Stimulated activated CD4-positive, alpha-beta T cell treated with anti-CD3 and anti-CD28 coated beads, TNF-alpha, amount 100 ng/mL, for 1 hour (primary cell): ENCODE measurements at places on chromosomes 7 and 10.

DNA sequence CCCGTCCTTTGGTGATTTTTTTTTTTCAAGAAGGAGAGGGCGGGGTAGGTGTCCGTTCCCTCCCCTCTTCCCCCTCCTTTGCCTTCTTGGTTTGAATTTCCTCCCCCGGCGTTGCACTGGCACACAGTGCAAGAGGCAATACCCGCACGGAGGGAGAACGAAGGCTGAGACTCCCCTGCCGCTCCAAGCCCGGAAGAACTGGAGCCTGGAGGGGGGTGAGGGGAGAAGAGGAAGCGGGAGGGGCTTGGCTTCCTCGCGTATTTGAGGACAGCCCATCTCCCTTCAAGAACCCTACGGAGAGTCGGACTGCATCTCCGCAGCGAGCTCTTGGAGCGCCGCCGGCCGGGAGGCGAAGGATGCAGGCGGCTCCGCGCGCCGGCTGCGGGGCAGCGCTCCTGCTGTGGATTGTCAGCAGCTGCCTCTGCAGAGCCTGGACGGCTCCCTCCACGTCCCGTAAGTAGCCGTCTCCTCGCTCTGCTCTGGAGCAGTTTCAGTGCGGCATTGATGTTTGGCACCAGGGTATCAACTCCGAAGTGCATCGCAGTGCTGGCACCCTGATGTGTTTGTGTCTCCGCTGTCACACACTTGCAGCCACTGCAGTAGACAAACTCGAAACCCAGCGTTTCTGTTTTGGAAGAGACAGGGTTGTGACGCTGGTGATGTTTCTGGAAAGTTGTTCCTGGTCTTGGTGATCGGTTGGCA, at the start of gene CNTNAP2:
CNTNAP2 (plus strand) TSS at position 281 of the 702 bp plus-strand sequence; CDS start at position 357, 76 bp downstream.
- no peak for DNase-seq

- no peak for DNase-seq
These were observed 73.5 kb upstream of the PDSS1 start for GRCh38 chr10:26624006-26624405.

- no peak for DNase-seq
These were observed 462.5 kb downstream of the TNS3 start for GRCh38 chr7:47119261-47119865.

GRCh38 chr10:78742406-78742729, 326.4 kb upstream of the ZMIZ1 start:
- no peak for DNase-seq

DNA sequence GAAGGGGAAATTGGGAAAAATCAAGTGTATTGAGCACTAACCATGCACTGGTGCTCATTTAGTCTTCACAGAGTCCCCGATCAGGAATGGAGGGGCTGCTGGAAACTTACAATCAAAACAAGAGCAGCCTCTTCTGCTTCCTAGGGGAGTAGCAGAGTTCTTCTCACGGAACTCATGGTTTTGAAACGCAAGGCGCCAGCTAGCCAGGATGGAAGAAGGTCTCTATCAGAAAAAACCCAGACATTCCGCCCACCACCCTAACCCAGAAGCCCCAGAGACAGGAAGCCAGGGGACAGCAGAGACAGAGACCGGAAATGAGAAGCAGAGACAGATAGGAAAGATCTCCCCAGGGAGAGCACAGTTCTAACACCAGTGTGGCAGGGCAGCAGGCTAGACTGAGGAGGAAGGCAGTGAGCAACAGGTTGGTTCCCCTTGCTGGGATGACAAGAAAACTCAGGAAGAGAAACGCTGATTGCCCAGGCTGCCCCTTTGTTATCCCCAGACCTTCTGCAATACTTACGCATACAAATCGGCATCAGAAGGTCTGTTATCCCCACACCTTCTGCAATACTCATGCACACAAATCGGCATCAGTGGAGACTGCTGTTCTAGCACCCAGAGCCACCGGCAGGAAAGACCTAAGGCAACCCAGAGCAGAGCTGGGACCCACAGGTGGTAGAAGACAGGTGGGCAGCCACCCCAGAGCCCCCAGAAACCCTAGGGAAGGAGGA, 99.2 kb downstream of the CPXM2 start:
- no peak for DNase-seq

GRCh38 chr10:131487822-131488221, 176.3 kb upstream of the TCERG1L start:
- DNase-seq, result no peak

DNA sequence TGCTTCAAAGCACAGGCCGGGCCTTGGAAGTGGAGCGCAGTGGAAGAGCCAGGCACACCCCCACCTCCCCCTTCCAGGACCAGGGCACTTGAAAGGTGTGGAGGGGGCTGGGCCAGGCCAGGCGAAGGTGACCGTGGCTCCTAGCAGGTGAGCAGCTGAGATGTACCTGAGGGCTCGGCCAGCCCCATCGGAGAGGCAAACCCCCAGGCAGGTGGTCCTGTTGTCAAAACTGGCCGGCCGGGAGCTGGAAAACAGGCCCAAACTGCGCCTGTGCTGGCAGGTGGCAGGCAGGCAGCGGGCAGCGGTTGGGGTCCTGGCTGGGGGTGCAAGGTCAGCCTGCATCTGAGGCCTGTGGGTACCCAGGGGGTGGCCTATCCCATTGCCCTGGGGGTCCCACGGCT, 96.4 kb upstream of the DNAAF5 start:
- DNase-seq, result no peak

DNA sequence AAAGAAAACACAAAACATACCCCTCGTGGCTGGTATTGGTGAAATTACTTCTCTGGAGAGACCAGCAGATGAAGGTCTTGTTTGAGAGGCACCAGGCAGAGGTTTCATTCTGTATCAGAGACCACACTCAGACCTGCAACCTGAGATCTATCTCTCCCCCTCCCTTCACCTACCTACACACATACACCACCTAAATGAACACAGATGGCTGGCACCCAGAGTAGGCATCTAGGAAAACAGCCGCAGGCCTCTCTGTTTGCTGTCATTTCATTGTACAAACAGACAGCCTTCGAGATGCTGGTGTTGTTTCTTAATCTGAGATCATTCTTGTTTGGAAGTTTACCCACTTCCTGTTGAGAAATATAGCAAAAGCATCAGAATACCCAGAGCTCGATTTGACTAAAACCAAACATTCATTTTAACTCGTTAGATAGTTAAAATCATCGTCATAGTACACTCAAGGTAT, 173.9 kb upstream of the SLC25A13 start:
- DNase-seq, result no peak

DNA sequence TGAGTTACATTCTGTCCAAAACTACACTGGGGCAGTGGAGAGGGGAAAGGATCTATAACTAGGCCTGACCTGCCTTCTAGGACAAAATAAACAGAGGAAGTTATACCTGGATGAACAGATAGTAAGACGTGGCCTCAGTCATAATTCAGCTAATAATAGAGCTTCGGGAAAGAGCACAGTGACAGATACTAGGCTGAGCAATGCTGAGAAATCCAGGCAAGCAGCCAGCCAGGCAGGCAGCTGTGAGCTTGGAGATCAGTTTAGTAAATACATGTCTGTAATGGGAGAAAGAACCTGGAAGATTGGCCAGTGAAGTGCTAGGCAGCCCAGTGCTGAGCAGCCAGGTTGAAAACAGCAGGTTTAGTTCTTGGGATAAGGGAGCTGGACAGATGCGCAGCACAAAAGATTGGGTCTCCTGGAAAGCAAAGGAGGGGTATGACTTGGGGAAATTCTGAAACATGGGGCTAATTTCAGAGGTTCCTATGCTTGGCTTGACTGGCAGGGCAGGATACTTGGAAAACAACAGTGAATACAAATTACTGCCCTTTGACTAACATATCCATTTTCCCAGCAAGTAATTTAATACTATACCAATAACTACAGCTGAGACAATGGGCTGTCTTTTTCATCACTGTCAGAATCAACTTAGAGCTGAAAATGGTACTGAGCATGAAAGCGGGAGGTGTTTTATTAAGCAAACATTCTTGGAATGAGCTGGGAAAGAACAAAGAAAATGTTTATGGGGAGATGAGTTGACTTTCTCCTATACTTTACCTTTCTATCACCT, 140.8 kb downstream of the DGKB start:
- no peak for DNase-seq

DNA sequence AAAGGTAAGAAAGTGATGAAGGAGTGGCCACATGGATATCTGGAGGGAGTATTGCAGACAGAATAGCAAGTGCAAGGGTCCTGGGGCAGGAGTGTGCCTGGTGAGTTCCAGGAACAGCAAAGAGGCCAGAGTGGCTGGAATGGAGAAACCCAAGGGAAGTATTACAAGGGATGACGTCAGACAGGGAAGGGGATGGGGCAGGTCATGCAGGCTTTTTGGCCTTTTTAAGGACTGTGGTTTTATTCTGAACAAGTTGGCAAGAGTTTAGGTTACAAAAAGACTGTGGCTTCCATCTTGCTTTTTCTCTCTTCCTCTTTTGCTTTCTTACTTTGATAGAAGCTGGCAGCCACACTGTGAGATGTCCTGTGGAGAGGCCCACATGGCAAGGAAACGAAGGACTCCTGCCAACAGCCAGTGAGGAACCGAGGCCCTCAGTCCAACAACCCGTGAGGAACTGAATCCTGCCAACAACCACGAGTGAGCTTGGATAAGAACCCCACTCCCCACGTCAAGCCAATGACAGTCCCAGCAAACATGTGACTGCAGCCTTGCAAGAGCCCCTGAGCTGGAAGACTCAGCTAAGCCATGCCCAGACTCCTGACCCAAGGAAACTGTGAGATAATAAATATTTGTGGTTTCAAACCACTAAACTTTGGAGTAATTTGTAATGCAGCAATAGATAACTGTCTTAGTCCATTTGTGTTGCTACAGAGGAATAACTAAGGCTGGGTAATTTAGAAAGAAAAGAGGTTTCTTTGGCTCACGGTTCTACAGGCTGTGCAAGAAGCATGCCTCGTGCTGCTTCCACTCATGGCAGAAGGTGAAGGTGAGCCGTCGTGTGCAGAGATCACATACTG, 19.8 kb upstream of the KDM7A start:
- no peak for DNase-seq

DNA sequence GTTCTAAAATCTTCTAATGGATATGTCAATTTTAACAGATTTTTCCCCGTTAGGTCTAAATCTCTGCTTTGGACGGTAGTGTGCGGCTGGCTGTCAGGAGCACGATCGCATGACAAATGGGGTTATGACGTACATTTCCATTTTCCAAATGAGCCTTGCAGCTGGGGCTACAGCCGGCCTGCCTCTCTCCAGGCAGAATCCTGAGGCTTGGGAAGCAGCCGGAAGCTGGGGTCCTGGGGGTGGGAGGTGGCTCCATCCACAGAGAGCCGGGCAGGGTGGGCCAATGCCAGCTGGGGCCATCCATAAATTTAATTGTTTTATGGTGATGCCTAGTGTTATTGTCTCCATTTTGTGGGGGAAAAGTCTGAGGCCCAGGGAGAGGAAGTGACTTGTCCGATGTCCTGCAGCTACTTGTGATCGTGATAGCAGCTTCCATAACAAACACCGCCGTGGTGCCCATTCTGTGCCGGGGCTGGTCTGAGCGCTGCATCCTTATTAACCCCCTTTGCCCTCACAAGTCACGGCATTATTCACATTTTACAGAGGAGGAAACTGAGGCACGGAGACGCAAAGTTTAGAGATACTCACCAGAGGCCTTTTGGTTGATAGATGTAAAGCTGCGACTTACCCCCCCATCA, 53.0 kb upstream of the EBF3 start:
- no peak for DNase-seq

DNA sequence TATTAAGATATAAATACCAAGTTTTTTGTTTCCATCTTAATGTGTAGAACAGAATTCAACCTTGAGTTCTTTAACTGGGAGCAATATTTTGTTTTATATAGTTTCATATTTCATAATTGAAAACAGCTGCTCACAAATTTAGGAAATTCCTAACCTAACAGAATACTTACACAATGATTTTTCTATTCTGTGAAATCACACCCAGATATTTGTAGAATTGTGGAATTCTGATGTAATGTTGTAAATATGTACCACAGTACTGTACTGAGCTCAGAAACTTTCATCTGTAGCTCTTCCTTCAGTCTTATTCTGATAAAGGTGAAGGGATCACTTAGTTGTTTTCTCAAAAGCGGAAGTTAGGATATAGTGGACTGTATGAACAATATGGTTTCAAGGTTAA, 143.4 kb upstream of the GLI3 start:
- no peak for DNase-seq

DNA sequence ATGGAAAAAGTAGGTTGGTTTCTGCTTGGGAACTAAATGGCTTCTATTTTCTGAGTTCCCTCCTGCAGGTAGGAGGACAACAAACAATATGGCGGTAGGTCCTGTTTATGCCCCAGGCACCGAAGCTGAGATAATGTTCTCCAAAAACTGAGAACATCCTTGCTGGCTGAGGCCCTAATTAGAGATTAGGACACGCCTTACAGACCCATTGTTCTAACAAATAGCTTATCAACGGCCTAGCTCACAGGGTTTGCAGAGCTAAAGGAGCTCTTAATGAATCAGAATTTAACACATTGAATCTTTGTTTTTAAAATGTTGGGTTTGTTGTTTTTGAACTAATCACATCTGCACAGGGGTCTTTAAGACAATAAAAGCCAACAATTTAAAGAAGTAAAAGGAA, 37.0 kb downstream of the HTR5A start:
- DNase-seq, result no peak

DNA sequence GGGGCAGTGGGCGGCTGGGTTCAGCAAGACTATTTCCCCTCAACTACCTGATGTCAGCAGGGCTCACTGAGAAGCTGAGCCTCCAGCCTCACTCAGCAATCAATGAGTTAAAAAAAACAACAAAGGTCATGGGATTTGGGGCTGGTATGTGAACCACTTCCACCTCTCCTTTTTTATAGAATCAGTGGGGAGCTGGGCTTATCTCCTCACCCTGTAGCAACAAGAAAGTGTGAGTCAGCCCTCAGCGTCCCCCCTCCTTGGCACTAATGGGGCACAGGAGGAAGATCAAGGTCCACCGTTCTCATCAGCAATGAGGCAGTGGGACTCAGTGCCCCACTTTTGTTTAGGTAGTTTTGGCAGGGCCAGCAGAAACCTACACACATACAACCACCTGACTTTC, 823.5 kb upstream of the POM121L12 start:
- no peak for DNase-seq

DNA sequence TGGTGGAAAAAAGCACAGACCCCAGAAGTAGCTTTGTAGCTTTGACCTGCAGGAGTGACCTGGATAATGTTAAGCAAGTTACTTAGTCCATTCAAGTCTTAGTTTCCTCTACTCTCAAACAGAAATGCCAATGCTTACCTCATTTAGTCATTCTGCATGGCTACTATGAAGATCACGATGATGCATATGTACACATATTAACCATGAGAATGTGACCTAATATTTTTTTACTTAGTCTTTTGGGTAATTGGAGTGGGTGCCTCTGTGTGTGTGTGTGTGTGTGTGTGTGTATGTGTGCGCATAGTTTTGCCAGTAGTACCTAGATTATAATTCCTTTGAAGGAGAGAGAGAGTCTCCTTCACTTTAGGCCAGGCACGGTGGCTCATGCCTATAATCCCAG, 95.8 kb downstream of the NRP1 start:
- no peak for DNase-seq

GRCh38 chr7:7820409-7820808, 102.0 kb upstream of the RPA3 start:
- DNase-seq, result no peak

GRCh38 chr7:85908051-85908450, 721.2 kb upstream of the SEMA3D start:
- no peak for DNase-seq
